ENCODE measurements at places on chromosomes 1 and 21. TPM values are rescaled to one million over a fixed set of nuclear protein-coding genes. Genes with fewer than 3 reads are reported as not detected.

The LCE6A gene
- not detected for total RNA-seq

The TCHHL1 gene
- total RNA-seq, result not detected

The OR6P1 gene
- not detected for total RNA-seq

The CSMD2 gene
- 0.11 TPM for total RNA-seq

The KMO gene
- 6.1 TPM for total RNA-seq

The GFI1 gene
- total RNA-seq, result 2.5 TPM

The CACHD1 gene
- total RNA-seq, result 49.6 TPM

DNA sequence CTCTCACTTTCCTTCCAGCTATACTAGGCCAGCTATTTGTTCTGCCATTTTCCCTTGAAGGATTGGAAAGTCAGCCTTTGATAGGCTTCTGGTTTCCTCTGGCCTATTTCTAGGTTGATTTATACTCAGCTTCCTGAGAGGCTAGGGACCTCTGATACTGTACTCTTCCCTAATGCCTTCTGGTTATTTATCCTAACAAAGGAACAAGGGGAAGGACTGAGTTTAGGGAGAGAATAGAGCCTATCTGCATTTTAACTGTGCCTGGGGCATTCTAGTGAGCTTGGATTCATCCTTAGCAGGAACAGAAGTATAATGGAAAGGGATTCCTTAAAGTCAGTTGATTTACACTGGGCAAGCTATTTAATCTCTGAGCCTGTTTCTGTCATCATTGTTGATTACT lies 11.8 kb upstream of the TMEM39B start:
- DNase-seq, result no peak

- no peak for DNase-seq
Observed at GRCh38 chr1:199226163-199226562, 587.3 kb downstream of the PTPRC start.

GRCh38 chr1:11952455-11953109 lies 18.1 kb downstream of the PLOD1 start:
- DNase-seq, result no peak

DNA sequence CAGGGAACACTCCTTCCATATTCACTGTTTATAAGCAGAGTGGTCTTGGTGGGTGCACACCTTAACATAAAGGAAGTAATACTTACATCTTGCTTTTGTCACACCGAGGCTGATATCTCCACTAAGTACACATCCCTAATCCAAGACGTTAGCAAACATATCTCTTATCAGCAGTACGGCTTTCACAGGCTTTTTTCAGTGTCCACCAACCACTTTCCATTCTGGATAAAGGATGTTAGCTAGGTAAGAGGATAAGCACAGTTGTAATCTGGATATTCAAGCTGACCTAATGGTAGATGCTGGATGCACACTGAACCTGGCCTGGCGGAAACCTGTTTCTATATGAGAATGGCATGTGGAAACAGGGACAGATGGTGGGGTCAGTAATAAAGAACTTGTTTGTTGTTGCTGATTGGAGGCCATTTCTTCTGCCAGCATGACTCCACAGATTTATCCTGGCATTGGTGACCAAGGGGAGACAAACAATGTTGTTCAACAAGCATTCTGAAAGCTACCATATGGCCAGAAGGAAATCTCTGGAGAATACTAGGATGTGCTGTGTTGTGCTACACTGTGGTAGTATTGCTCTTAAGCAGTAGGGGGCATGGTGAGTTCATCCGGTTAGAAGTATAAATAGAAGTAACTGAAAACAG lies 416.4 kb downstream of the PTBP2 start:
- DNase-seq, result peak; percentile 27

- DNase-seq, result no peak
Observed at GRCh38 chr1:40495315-40495903, 13.2 kb upstream of the EXO5 start.

DNA sequence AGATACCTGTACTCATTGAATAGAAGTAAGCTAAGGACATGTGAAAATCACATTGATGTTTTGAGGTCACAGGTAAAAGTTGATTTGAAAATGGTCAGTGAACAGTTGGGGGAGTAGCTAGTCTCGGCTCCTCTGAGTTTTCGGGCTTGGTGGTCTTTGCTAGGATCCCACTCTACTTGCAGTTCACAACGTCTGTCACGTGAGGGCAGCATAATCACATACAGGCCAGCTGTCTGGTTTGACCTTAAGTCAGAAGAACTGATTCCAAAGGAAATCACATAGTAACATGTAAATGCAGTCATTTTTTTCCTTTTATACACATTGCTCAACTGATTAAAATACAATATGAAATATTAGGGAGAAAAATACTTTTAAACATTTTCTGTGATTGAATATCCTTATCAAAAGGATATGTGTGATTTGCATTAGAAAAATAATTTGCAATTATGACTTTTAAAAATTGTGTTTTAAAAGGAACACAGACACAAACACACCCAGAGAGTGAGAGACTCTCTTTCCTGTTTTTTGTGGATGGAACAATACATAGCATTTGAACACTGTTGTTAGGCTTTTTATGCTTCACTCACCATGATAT lies 21.8 kb upstream of the PDC start:
- DNase-seq, result peak; percentile 83

GRCh38 chr1:11053758-11054137 lies 6.1 kb downstream of the SRM start:
- DNase-seq, result peak; percentile 39

- DNase-seq, result no peak
Observed at GRCh38 chr1:234839663-234840062, 229.7 kb upstream of the IRF2BP2 start.

GRCh38 chr1:175822580-175822979 lies 79.2 kb upstream of the TNR start:
- DNase-seq, result no peak

DNA sequence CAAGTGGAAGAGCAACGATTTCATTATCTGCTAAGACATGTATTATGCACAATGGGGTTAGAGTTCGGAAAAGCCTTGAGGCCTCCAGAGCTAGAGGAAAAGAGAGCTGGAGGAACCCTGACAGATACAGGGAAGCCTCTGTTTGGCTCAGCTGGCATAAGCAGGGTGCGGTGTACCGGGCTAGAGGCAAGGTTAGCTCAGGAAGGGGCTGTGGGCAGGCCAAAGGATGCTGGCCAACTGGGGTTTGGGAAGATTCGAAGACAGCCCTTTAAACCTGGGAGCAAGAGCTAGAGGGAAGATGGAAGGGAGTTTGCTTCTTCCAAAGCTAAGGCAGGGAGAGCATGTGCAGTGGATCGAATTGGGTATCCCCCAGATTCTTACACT lies 107.6 kb upstream of the TLR5 start:
- no peak for DNase-seq

Data from lung (tissue), 17 donors.